ENCODE measurements at places on chromosomes 2 and 18.

GRCh38 chr2:241410739-241411176 is 54.7 kb downstream of the FARP2 start:
- DNase-seq: no peak

- peak; percentile 4 for DNase-seq
These were observed 63.4 kb upstream of the SP5 start for GRCh38 chr2:170651624-170652325.

DNA sequence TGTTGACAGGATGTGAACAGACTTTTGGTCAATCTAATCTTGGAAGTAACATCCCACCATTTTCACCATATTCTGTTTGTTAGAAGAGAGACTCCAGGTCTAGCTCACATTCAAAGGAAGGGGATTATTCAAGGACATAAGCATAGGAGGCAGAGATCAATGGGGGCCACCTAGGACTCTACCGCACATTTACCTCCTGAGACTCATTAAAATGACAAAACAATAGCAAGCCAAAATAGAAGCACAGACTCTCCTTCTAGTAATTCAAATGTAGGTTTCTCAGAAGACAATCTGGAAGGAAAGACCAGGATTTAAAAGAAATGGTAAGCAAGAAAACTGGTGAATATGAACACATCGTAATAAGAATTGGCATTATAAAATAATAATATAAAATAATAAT is 156.4 kb upstream of the KYNU start:
- no peak for DNase-seq

GRCh38 chr18:37578886-37579513 is 13.4 kb upstream of the CELF4 start:
- no peak for DNase-seq

- DNase-seq: no peak
These were observed 78.6 kb downstream of the ANKRD44 start for GRCh38 chr2:197232010-197232409.

GRCh38 chr2:74093840-74094239 is 53.9 kb downstream of the BOLA3 start:
- no peak for DNase-seq

DNA sequence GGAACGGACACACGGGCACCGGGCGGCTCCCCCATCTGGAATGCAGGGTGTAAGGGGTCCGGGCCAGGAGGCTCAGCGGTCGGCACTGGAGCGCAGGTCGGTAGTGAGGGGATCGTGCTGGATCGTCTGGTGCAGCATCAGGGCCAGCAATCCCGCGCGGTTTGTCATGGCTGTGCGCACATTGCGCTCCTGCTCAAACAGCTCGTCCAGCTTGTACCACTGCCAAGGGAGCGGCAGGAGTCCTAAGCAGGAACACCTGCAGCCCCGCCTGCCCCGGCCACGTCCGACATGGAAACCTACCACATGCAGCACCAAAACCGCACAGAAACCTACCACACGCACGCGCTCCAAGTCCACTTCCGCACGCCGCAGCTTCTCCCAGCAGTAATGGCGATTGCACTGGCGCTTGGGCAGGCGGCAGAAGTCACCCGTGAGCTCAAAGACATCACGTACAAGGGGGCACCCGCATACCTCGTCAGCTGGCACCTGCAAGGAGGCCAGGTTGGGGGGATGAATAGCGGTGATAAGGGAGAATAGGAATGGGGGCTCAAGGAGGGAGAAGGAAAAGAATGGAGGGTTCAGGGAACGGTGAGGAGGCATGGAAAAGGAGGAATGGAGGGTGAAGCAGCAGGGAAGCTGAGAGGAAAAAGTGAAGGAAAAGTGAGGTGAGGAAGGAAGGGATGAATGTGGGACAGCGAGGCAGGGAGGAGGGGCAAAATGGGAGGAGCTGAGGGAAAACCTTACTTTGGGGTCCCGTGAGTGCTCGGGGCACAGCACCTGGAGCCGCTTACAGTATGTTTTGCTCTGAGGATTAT is 1.4 kb upstream of the MBD1 start:
- no peak for DNase-seq

DNA sequence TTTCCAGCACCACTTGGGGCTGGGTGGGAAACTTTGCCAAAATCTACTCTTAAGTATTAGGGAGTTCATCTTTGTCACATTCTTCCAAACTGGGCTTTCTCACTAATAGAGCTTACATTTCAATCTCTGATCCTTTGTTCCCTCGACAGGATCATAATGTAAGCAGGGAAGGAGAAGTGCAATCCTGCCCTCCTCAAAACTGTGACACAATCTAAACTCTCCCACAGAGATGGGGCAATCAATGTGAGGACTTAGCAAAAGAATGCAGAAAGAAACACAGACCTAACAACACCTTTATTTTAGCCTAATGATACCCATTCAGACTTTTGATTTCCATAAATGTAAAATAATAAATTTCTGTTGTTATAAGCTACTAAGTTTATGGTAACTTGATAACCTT is 40.8 kb downstream of the DSEL start:
- no peak for DNase-seq

GRCh38 chr2:144432921-144433320 is 87.0 kb downstream of the ZEB2 start:
- DNase-seq: no peak

GRCh38 chr2:62457556-62457955 is 48.4 kb downstream of the TMEM17 start:
- no peak for DNase-seq

DNA sequence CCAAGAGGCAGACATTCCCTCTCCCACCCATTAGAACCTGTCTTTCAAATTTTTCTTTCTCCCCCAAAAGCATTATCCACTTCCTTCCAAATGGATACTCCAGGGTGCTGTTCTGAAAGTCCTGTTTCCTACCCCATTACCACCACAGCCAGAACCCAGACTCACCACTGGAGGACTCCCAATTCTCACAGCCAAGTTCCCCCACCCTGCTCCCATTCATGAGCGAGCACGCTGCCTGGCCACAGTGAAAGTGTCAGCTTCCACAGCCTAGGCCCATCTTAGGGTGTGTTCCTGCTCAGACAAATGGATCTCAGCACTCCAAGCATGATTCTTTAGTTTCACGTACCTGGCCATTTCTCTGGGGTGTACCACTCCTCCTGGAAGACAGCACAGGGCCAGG is 3.8 kb upstream of the ANKRD53 start:
- DNase-seq: no peak

DNA sequence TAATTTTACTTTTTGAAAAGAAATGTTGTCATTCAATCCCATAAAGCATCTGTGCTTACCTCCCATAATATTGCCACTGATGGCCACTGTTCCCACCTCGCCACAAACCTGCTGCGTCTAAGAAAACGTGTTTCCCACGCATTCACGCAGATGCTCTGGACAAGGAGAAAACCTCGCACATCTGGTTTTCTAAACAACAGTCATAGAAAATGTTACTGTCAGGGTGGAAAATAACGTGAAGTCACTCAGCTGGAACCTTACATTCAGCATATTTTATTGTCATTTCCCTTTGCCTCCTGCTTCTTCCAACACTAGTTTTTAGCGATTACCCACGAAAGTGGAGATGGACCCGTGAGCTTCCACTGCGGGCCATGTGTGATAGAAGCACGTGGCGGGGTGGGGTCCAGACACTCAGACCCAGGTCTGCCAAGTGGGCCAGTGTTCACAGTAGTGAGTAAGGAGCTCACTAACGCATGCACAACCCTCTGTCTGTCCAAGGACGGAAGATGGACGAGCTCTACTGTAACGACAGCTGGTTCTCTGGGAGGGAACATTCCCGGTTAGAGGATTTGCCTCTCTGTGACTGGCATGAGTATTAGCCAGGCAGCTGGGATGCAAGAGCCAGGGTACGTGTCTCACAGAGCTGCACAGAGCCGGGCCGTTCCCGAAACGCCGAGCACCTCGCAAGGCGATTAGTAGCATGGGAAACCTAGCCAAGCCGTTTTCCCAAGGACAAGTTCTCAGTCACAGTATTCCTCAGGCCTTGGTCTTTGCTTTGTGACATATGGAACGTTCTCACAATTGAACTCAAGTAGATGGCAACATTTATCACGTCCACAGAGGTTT is 94.5 kb downstream of the MTCL1 start:
- DNase-seq: no peak

- no peak for DNase-seq
These were observed 58.6 kb upstream of the SLC25A52 start for GRCh38 chr18:31819106-31819924.

DNA sequence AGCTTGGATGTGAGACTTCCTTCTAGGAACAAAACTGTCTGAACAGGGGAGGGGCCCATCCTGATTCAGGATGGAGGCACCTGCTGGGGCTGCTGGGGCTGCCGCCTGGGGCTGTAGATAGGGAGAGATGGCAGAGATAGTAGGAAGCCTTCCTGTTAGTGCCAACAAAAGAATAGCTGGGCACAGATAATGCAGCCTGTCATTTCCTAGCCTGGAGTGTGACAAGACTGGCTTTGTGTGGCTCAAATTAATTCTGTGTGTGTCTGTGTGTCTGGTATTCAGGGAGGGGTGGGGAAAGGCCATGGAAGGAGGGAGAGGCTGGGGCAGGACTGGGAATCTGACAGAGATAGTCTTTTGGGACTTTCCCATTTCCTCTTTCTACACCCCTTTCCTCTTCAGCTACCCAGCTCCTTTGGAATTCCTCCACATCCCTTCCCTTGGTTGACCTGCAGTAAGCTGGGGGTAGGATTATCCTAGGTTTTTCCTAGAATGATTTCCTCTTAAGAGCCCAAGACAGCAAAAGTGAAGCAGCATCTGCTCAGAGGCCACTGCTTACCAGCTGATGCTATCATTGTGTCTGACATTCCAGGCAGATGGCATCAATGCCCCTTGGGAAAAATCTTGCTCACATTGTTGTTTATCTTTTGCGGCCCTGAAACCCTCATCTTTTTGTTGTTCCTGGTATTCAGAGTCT is 144.9 kb upstream of the LHCGR start:
- no peak for DNase-seq

GRCh38 chr18:60466677-60467076 is 94.1 kb upstream of the MC4R start:
- no peak for DNase-seq

DNA sequence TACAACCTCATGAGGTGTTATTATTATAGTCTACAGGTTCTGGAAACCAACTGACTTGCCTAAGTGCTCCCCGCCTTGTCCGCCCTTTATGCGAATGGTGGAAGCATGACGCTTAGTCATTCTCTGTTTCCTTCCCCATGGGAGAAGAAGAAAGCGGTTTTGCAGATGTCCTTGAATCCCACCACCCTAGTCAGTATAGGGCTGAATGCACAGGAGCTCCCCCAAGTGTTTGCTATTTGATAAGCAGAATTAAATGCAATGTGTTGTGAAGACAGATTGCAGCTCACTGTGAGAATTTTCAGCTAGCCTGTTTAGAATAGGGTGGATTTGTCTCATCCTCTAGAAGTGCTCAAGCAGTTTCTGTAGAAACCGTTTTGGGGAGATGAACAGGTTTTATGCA is 652.0 kb downstream of the DCC start:
- DNase-seq: no peak

DNA sequence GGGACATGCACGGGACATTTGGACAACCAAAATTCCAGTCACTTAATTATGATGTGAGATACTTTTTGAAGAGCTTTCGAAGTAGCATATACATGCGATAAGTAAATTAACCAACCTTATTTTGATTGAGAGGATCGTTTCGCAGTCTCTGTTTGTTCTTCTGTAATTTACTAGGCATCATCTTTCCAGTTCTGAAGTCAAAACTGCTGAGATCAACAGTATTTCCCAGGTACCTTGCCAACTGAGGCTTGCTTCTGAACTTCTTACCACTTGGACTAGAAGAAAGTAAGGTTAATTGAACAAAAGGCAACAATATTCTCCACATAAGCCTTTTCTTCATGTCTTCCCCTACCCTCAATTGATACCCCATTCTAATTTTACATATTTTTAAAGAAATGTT is 19.6 kb downstream of the MBD2 start:
- no peak for DNase-seq

DNA sequence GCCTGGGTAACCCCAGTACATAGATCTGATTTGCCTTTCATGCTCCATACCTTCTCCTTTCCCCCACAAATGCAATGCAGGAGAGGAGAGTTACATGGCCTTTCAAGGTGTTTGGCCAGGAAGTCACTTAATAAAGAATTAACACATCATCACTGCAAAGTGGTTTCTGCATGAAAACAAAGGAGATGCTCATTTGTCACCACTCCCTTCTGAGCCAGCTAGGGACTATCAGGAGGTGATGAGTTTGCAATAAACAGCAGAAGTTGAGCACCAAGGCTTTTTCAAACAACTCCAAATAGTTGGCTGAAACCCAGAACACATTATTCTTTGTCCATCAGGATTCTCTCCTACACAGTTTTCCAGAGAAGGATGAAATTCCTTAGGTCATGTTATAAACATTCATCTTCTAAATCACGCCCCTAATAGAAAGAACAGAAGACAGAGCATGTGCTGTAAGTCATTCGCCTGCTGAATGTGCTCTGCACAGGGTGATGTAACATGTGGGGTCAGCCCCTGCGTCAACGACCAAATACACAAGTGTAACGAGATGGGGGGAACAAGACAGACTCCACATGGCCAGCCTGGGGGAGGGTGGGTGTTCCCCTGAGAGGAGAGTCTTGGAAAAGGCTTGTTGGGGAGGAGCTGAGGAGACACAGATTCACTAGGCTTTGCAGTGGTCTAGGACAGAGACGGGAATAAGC is 87.3 kb upstream of the RMDN2 start:
- DNase-seq: no peak

DNA sequence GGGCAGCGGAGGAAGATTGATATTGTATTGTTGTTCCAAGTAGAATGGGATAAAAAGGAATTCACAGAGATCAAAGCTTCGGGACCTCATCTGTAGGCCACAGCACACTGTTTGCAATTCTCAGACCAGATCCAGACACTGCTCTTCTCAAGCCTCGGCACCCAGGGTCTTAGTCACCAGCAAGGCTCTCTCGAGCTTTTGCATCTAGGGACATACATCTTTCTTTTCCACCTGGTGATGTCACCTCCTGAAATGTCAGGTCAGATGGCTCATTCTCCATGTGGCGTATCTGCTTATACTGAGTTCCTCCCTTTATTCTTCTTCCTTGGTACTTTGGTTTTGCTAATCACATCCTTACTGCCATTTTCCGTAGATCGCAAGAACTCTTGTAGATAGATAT is 42.9 kb upstream of the SNTG2 start:
- DNase-seq: no peak

DNA sequence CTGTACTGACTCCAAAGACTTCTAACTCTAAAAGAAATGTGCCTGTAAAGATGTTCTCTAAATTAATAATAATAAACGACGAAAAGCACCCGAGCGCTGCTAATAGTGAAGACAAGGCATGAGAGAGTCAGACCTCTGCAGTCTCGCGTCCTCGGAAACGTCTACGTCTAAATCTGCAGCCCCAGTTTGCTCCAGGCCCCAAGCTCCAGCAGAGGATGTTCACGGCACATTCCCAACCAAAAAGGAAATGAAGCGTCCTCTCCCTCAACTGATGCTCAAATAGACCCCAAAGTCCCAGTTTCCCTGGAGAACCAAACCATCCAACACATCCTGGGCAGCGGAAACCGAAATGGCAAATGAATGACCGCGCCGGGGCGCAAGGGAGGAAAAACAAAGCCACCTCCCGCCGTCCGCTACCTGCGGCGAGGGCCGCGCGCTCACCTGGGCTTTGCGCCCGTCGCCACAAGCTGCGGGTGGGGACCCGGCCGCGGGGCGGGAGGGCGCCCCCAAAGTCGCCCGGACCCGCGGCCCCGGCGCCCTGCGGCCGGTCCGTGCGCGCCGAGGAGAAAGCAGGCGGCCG is 47.1 kb upstream of the CCDC150 start:
- no peak for DNase-seq

Data from stimulated activated CD4-positive, alpha-beta T cell treated with anti-CD3 and anti-CD28 coated beads, Interleukin-4, amount 100 ng/mL, for 24 hours (primary cell).